ENCODE measurements at places on chromosomes 12 and 14.

- DNase-seq, result no peak
Measured at GRCh38 chr12:117091758-117092510, 7.3 kb downstream of the TESC start.

- no peak for DNase-seq
Measured at GRCh38 chr12:8687846-8688601, 9.8 kb upstream of the RIMKLB start.

GRCh38 chr14:86777963-86778602 is 1214.9 kb downstream of the GALC start:
- no peak for DNase-seq

- no peak for DNase-seq
Measured at GRCh38 chr12:86660488-86661147, 404.4 kb upstream of the MGAT4C start.

DNA sequence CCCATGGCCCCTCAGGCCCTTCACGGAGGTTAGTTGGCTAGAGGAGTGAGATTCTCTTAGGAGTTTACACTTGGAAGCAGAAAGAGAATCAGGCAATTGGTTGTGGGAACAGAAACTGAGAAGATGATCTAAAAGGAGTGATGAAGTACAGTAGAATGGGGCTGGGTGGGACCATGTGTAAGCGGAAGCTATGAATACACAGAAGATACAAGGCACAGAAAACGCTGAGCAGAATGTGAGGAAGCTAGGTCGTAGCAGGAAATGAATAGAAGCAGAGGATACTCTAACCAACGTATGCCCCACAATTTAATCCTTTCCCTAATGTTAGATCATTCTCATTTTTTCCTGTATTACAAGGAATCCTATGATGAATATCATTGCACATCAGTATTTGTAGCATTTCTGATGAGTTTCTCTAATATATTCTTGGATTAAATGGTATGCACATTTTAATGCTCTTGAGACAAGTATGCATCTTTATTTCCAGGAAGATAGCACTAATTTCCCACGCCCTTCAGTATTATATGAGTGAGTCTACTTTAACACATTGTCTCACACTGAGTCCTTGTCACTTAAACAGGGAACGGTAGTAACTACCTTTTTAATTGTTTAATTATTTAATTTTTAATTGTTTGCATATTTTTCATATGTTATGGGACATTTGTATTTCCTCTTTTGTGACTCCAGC is 273.2 kb downstream of the APAF1 start:
- no peak for DNase-seq

DNA sequence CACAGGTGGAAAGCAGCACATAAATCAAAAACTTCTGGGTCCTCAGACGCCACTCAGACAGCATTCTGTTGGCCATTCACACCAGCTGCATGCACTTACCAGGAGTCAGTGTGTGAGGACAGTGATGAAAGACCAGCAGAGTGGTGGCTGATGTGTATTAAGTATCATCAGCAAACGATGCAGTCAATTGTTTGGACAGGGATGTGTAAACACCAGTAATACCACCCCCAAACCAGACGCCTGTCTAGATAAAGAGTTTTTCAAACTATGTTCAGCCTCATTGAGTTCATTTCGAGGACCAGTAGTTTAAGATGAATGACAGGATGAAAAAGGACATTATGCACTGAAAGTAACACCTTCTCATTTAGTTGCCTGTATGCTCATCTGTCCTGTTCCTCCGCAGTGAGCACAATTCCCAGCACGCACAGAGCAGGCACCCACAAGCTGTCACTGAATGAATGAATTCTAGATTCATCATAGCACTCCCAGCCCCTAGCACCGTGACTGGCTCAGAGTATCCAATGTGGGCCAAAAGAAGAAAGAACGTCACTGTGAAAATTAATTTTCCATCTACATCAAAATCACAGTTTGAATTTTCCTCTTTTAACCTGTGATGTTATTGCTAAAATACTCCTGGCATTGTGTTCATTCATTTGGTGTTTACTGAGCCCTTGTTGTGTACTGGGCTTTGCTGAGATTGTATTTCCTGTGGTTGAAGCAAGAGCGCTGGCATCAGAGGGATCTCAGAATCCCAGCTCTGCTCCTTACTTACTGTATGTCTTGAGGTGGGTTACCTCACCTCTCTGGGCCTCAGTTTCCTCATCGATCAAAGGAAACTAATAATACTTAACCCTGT is 124.8 kb upstream of the NOS1 start:
- DNase-seq, result no peak

DNA sequence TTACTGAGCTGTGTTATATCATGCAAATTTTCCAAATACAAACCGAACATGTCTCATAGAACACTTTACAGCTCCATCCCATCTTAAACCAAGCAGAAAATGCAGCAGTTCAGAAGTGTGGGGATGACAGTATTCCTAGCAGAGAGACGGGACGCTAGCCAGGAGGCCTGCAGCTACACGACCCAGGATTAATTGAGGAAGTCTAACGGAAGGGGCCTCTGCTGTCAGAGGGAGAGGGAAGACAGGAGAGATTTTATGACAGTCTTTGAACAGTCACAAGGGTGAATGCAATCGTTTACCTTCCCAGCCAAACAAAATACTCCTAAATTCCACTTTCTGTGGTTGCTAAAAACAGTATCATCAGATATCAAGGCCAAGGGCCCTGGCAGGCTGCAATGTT is 261.9 kb downstream of the TMEM132D start:
- DNase-seq, result no peak

Measured in central memory CD4-positive, alpha-beta T cell (primary cell).